ENCODE measurements at places on chromosomes 1 and 21.

GRCh38 chr1:29963946-29964345 lies 727.6 kb downstream of the PTPRU start:
- no peak for DNase-seq

- no peak for DNase-seq
These were observed 4.8 kb downstream of the MGST3 start for GRCh38 chr1:165635823-165636222.

GRCh38 chr1:63638875-63639274 lies 45.7 kb downstream of the PGM1 start:
- DNase-seq = no peak

DNA sequence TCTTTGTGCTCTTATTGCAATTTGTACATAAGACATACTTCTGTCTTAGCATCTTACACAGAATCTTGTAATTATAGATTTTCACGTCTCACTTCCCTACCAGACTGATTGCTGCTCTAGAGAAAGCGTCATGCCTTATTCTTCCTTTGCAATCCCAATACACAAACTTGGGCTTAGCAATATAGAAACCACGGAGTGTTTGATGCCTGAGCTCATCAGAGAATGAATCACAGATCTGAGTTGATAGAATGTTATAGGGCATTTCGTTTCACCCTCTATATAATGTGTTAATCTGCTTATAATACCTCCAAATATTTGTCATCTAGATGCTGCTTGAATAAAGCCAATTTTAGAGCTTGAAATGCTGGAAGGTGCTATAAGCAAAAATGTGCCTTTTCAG lies 6.6 kb downstream of the FMO1 start:
- DNase-seq = no peak

DNA sequence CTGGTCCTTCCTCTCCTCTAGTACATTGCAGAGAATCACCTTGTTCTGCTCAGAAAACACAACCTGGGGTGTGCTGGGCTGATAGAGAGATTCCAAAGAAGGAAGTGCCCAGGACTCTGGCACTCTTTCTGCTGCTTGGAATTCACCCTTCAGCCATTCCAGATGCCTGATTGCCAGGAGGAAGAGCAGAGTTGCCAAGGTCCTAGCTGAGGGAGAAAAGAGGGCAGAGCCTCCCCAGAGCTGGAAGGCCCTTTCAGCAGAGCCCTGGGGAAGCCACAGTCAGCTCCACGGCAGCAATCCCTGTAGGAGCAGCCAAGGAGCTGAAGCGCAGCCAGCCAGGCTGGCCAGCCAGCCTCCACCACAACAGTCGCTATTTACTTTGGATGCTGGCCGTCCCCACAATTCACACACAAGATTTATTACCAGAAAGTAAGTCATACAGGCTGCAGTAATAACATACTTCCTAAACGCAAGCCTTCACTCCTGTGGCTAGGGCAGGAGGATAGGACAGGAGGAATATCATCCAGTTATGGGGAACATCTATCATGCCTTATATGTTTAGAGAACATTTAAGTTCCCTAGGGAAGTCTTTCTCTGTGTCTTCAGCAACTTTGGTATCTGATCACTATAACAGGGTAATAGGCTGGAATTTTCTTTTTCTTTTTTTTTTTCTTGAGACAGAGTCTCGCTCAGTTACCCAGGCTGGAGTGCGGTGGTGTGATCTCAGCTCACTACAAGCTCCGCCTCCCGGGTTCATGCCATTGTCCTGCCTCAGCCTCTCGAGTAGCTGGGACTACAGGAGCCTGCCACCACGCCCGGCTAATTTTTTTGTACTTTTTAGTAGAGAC lies 36.6 kb upstream of the SLC44A3 start:
- DNase-seq = peak; percentile 91

DNA sequence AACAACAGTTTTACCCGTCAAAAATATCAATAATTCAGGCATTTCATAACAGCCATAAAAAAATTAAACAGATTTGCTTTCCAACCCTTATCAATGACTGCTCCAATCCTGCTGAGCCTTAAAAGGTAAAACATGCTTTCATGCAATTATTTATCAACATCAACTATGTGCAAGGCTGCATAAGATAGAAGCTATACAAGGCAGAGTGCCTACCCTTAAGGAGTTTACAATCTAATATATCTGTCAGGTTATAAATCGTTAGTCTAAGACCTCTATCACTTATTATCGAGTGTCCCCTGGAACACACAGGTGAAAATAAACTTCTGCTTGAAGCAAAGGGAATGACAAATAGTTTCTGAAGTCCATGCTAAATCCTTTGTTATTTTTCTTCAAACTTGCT lies 1.8 kb downstream of the ERRFI1 start:
- no peak for DNase-seq

DNA sequence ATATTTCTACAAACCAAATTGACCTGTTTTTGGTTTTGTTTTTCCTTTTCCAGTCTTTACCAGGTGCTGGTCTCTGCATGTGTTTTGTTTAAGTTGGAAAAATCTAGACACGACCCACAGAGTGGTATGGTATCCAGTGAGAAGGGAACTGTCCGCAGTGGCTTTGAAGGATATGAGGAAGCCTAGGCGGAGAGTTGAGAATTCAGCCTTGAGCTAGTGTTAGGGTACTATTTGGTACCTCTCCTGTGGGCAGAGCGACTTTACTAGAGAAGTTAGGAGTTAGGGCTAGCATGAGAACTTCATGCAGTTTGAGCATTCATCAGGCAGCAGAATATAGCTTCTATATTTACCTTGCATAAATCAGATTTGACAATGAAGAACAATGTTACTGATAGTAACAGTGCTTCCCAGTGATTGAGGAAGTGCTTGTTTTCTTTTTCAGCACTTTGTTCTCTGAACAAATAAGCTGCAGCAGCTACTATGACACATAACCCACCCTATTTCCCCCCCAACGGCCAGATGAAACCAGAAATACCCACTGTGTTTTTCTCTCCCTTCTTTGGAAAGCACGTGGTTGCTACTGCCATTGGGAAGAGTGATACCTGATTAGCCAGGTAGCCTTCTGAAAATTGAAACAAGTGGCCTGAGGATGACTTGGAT lies 19.0 kb downstream of the MRPS6 start:
- no peak for DNase-seq

GRCh38 chr1:41093826-41094225 lies 72.3 kb upstream of the SLFNL1 start:
- no peak for DNase-seq

DNA sequence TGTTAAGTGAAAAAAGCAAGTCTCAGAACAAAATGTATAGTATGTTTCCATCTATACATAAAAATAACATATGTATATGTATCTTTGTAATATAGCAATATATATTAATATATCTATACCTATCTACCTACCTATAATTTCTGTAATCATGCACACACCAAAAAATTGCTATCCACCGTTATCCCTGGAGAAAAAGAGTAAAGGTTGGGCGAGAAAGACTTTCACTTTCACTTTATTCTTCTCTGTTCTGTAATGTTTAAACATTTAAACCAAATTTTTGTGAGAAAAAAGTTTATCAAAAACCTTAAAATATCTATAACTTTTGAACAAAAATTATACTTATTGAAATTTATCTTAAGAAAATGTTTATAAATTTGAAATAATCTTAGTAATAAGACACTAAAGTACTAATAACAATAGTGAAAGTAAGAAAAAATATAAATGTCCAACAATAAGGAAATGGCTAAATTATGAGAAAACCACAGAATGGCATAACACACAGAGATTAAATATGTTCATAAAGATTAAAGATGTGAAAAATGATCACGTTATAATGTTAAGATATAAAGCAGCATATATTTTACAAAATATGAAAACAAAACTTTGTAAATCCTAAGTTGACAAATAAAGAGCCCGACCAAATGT lies 74.0 kb upstream of the LRRC53 start:
- no peak for DNase-seq

- no peak for DNase-seq
These were observed 118.1 kb downstream of the SPSB1 start for GRCh38 chr1:9410737-9411297.

GRCh38 chr1:89884718-89885596 lies 64.1 kb downstream of the LRRC8D start:
- DNase-seq = no peak

GRCh38 chr21:34192646-34193285 lies 119.4 kb downstream of the MRPS6 start:
- DNase-seq = no peak

- DNase-seq = no peak
These were observed 61.3 kb downstream of the TRABD2B start for GRCh38 chr1:47935856-47936255.

DNA sequence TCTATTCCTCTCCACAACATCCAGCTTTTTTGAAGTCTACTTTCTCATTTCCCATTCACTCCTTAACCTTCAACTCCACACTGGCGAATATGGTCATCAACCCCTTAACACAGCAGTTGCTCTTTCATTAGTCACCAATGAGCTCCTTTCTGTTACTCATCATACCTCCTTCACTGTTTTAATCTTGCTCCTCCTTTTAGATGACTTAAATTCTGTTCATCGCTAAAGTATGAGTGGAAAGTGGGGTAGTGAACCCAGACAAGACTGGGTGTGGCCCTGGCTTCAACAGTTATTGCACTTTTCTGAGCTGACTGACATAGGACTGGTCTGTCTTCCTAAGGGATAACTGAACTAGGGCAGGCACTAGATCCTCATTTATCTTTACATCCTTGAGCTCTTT lies 51.3 kb downstream of the AKT3 start:
- peak; percentile 81 for DNase-seq

GRCh38 chr1:29962831-29963247 lies 726.5 kb downstream of the PTPRU start:
- DNase-seq = no peak
